ENCODE measurements at places on chromosomes 7 and 10.

DNA sequence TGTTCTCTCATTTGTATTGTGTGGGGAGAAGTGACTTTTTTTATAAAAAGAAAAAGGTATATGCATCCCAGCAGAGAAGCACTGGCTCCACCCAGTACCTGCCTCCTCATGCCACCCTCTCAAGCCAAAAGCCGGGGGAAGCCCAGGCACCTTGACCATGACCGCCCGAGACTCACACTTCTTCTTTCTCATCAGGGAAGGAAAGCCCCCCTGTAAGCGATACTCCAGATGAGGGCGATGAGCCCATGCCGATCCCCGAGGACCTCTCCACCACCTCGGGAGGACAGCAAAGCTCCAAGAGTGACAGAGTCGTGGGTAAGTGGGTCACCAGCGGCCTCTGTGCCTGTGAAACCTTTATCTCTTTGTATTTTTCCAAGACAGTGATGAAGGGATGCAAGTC, 22.9 kb downstream of the IKZF1 start:
- no peak for DNase-seq

- no peak for DNase-seq
These were observed 169.8 kb upstream of the TEX47 start for GRCh38 chr7:88965371-88965770.

- DNase-seq: no peak
These were observed 46.8 kb upstream of the PRLHR start for GRCh38 chr10:118642228-118642627.

- DNase-seq: no peak
These were observed 556.2 kb downstream of the LRMDA start for GRCh38 chr10:75987616-75988015.

- DNase-seq: no peak
These were observed 15.0 kb downstream of the CDHR3 start for GRCh38 chr7:105978035-105978434.

DNA sequence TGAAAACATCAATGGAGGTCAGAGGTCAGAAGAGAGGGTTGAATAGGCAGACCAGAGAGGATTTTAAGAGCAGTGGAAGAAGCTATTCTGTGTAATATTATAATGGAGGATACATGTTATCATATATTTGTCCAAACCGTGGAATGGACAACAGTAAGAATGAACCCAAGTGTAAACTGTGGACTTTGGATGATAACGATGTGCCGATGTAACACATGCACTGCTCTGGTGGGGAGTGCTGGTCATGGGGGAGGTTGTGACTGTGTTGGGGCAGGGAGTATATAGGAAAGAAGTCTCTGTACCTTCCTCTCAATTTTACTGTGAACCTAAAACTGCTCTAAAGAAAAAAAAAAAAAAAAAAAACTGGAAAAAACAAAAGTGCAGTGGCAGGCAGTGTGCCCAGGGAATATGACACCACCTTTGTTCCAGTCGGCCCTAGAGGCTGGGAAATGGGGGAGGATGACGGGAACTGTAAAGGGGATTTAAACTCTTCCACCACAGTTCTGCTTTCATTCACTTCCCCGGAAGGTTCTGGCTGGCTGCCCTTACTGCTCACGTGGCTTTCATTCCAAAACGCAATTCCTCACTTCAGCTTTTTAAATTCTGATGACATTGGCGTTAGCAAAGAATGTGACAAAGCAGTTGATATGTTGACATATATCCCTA, 113.7 kb upstream of the ANKRD1 start:
- no peak for DNase-seq

GRCh38 chr10:70295321-70295720, 11.5 kb upstream of the NPFFR1 start:
- DNase-seq: no peak

DNA sequence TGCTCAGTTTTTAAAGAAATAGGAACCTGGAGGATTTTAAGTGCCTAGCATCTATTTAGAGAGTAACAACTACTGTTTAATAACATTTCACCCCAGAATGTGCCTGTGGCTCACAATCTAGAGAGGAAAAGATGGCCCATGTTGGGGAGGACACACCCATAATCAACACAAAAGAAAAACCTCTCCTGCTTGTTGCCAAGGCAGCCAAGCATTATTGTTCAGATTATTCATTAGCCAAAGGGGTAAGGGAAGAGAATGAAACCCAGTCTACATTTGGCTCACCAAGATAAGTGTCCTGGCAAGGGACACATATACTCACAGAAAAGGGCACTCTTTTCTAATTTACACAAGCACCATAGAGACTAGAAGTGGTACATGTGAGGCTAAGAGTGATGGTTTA, 17.7 kb upstream of the IFIT1B start:
- DNase-seq: no peak

DNA sequence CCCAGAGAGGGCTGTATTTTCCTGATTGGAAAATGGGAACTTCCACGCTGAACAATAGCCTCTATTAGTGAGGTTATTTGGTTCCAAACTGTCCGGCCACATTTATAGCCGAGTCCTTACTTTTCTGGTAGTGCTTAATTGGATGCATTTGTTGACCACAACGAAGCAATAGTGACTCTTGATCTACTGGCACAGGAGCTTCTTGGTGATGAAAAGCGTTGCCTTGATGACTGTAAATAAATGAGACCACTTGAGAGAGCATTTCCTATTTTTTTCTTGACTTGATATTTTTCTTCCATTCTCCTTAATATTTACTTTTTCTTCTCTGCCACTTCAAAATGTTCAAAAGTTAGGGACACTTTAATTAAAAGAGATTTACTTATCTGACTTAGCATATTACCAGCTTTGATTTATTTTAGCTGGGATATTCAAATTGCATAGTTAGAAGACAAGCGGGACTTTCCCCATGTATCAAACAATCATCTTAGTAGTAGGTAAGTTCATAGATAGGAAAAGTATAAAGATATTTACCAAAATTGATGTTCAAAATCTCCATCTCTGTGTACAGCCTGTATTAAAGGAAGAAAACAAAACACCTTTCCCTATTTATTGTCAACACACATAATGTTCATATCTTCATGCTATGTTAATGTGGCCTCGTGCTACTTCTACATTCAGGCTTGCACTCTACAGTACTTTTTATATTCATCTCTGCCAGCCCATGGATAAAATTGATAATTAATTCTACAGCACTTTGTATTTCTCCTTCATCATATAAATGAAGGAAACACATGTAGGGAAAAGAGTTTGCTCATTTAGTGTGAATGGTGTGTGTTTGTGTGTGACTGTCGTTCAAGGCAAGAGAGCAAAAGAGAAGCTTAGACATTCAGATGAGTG, 5.1 kb upstream of the SP8 start:
- no peak for DNase-seq

GRCh38 chr10:2674451-2674850, 392.9 kb upstream of the PFKP start:
- DNase-seq: no peak

GRCh38 chr10:4141471-4141870, 356.5 kb upstream of the KLF6 start:
- no peak for DNase-seq

DNA sequence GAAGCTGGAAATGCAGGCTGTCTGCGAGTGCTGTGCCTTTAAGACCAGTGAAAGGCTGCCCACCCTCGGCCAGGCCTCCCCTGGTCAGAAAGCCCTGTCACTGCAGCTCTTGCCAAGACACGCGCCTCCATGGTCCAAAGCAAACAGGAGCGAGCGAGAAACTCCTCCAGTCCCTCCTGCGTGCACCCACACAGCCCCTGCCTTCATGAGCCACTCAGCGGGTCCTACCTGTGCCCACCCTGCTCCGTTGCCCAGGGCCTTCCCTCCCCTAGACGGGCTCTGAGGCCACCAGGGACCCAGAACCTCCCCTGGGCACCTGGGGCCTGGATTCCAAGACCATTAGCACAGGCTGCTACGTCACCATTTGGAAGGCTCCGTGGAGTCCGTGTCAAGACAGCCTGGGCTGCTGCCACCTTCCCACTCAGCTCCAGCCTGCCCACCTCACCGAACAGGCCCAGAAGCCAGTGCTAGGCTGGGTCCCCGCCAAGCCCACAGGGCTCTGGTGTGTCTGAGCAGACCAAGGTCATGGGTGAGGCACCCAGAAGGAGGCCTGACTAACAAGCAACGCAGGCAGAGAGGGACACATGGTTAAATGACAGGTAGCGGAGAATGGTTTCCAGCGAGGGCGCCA, 144.5 kb downstream of the NEURL1 start:
- DNase-seq: no peak

- no peak for DNase-seq
These were observed 85.0 kb downstream of the KMT2E start for GRCh38 chr7:105098863-105099515.

- DNase-seq: no peak
These were observed 95.5 kb upstream of the FAM20C start for GRCh38 chr7:96861-97260.

- DNase-seq: no peak
These were observed 80.9 kb downstream of the LRRC4 start for GRCh38 chr7:127950233-127950935.

GRCh38 chr10:63331586-63331985, 134.2 kb downstream of the JMJD1C start:
- DNase-seq: no peak

GRCh38 chr7:63998549-63998948, at the start of gene ZNF722:
Gene ZNF722, plus strand, starts transcription at chr7:63998849. Its CDS starts 113 bp downstream, at chr7:63998962.
- DNase-seq: no peak

DNA sequence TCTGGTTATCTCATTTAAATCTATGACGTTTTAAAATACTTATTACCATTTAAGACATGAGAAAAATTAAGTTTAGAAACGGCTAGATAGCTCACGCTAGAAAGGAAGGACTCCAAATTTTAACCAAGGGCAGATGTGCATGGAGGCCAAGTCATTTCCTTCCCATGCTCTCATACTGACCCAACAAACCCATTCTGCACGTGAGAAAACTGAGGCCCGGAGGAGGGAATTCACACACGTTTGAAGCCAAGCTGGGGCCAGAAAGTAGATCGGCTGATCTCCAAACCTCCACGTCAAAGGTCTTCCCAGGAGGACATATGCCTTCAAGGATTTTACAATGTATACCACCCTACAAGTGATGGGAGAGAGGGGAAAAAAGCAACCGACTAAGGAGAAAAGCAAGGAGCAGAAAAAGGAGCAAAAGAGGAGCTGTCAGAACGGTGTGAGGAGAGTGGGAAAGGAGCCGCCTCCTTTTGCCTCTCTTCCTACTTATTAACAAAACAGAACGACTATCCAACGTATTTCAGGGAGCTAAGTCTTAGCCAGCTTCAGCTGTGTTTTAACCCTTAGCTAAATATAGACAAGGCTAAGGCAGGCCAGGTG, 645 bp upstream of the SIRT1 start:
- no peak for DNase-seq

GRCh38 chr10:103231047-103231551, 14.6 kb upstream of the RPEL1 start:
- DNase-seq: no peak

GRCh38 chr10:79266084-79266483, 81.2 kb upstream of the PPIF start:
- peak; percentile 13 for DNase-seq

- DNase-seq: no peak
These were observed 76.6 kb downstream of the CCDC3 start for GRCh38 chr10:12924911-12925310.
